ENCODE measurements at places on chromosomes 3 and 15. TPM values are rescaled to one million over a fixed set of nuclear protein-coding genes. Genes with fewer than 3 reads are reported as not detected.
A peak's percentile ranks its signal among the peaks of the same experiment; 100 is the strongest.

GRCh38 chr3:14907043-14907966 is 40.1 kb upstream of the NR2C2 start:
- no peak for DNase-seq

GRCh38 chr3:25719321-25719720 is 54.6 kb upstream of the TOP2B start:
- no peak for DNase-seq

ROPN1 gene
- total RNA-seq = not detected

CCR3 gene
- 1.9 TPM for total RNA-seq

DNA sequence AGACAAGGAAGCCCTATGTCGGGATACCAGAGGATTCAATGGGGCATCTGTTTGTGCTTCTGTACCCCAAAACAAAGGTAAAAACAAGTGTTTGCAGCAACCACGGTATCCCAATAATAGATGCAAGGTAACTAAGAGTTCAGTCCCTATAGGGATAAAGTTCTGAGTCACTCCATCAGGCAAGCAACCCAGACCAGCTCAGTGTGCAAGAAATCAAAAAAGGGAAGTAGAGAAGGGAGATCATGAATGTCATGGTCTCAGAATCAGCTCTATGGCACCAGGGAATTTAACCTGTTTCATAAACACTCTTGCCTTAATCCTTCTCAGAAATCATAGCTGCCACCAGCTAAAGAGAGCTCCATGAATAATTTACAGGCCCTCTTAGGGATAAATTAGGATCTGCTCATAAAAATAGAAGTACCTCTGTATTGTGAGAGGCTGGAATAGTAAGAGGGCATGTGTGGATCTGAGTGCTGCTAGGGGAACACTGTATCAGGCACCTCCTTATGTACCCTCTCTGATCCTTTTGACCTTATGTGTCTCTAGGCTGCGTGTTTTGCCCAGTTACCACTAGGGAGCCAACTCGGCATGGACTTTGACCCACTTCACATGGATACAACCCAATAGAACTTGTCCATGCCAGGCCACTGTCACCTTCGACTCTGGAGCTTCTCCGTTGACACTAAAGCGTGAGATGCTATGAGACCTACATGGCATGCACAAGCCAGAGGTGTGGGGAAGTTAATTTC is 754.6 kb downstream of the AGBL1 start:
- no peak for DNase-seq

GRCh38 chr3:187960820-187961219 is 193.1 kb upstream of the LPP start:
- no peak for DNase-seq

HGD gene
- 0.96 TPM for total RNA-seq

SLC27A2 gene
- total RNA-seq = 30.3 TPM

DNA sequence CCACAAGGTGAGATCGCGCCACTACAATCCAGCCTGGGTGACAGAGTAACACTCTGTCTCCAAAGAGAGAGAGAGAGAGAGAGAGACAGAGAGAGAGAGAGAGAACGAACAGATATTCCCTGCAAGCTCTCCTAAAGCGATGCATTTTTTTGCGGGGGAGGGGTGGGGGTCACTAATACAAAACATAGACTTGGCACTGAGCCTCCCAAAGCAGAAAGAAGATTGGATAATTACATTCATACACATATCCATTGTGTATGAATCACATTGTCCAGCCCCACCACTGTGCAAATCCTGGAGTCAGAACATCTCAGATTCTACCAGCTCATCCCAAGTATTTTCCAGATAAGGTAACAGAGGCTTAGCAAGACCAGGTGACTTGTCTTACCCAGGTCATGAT is 459.9 kb downstream of the MAGI1 start:
- no peak for DNase-seq

DNA sequence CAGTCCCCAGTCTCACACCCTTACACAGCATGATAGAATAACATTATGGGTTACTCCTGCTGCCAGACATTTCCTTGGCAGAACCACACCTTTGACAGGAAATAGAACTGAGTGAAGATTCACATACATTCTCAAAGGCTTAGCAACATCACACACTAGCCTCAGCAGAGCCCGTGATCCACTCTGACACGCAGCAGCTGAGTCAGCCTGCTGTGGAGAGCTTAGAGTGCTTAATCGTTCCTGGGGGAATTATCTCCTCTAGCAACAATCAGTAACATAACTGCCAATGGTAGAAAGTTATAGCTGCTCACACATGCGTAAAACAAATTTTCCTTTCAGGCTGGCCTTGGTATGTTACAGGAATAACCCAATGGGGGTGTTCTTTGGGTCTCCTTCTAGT is 382.1 kb downstream of the GAP43 start:
- no peak for DNase-seq

SUSD5 gene
- total RNA-seq = not detected

DNA sequence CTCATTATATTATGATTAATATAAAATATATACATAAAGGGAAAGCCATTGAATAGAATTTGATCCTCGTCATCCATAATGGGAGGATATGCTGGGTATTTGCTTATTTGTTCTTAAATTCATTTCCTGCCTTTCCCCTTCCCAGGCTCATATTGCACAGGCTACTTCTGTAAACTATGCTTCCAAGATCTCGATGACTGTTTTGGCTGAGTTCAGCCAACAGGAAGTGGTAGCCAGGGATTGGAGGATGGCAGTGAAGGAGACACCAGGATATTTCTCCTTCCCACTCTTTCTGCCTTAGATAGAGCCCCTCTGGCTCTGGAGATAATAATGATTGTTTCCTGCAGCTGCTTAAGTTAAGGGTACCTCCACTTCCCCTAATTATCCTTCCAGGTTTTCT is 44.3 kb upstream of the DYNC1LI1 start:
- no peak for DNase-seq

DNAH1 gene
- 21.8 TPM for total RNA-seq

GRCh38 chr3:152100491-152101132 is 168.1 kb upstream of the MBNL1 start:
- no peak for DNase-seq

DNA sequence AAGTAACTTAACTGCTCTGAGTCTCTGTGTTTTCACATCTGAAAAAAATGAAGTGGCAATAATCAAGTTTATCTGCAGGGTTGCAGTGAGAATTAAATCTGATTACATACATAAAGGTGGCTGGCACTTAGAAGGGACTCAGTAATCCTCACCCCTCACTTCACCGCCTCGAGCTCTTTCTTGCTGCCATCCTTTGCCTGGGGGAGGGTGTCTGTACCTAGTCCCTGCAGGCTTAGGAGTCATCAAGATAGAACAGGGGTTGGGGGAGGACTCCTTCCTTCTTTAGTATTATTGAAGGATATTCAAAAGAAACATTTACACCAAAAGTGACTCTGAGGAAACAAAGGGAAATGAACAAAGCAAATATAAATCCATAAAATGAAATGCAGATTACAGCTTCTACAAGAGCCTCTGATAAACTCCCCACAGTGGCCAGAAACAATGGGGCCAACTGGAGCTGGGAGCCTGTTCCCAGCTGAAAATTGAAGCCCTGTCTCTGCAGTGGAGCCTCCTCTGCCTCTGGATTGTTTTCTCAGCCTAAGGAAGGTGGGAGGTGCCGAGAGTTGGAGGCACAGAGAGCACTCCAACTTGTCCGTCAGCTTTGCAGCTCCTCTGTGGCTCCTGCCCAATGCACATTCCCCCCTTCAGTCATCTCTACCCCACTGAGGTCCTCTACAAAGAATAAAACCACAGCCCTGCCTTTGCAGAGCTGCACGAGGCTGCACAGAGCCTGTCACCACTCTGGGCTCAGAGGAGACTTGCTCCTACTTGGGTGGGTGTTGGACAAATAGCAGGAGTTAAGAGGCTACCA is 41.8 kb downstream of the CRYGS start:
- DNase-seq = no peak

POTEB2 gene
- total RNA-seq = not detected

NECTIN3 gene
- total RNA-seq = 8.9 TPM

DNA sequence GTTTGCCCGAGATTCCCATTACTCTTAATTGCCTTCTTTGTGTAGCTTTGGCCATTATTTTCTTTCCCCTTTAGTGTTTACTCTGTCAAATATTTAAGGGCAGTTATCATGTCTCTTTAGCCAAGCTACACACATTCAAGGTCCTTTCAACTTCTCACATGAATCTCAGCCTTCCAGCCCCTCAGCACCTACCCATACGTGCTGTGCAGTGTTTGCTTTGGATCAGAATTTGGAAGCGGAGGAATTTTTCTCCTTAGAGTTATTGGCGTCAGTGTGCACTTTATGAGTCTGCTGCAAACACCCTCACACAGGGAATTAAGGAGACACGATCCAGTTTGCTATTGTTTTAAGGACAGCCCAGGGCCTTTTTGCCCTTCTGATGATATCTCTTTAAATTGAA is 231.6 kb downstream of the CACNA2D3 start:
- DNase-seq = no peak

- peak; percentile 92 for DNase-seq
These were observed at the start of gene SCAPER for GRCh38 chr15:76905013-76905839. TSS of gene SCAPER (minus strand) at chr15:76905340. CDS start at chr15:76883817, 21,523 bp downstream.

GRCh38 chr3:7238565-7239295 is 377.8 kb downstream of the GRM7 start:
- no peak for DNase-seq

- DNase-seq = no peak
These were observed 410 bp downstream of the PRR23E start for GRCh38 chr3:127193341-127193740.

REC114 gene
- not detected for total RNA-seq

ZNF860 gene
- total RNA-seq = 0.13 TPM

GRCh38 chr3:45551214-45552010 is 43.1 kb upstream of the LIMD1 start:
- no peak for DNase-seq

GRCh38 chr3:77571971-77572715 is 532.2 kb downstream of the ROBO2 start:
- DNase-seq = no peak

DNA sequence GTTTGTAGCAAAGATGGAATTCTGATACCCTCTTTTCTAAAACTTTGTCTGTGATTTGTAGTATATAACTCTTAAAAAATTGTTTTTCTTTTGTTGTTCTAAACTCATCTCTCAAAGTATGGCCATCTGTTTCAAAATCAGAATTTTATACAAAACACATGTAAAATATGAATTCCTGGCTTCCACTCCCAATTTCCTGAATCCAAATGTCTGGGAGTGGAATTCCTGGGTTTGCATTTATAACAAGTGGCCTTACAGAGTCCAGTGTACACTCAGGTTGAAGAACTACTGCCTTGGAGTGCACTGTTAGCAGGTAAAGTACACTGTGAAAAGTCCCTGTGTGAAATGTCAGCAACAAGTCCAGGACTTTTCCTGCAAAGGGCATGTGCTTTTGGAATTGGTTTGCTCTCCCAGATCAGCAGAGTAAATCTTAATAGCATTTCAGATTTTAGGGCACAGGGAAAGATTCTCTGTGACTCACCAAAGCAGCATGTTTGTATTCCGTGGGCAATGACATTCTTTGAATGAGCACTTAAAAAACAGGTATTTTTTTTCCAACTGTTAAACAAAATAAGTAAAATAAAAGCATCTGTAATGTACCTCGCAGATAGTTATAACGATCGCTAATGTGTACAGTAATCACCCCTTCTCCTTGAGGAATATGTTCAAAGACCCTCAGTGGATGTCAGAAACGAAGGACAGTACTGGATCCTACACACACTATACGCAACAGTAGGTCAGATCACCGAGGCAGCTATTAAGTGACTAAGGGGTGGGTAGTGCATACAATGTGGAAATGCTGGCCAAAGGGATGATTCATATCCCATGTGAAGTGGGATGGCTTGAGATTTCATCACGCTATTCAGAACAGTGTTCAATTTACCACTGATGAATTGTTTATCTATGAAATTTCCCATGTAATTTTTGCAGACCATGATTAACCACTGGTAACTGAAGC is 2.0 kb upstream of the CLDN16 start:
- no peak for DNase-seq

DNA sequence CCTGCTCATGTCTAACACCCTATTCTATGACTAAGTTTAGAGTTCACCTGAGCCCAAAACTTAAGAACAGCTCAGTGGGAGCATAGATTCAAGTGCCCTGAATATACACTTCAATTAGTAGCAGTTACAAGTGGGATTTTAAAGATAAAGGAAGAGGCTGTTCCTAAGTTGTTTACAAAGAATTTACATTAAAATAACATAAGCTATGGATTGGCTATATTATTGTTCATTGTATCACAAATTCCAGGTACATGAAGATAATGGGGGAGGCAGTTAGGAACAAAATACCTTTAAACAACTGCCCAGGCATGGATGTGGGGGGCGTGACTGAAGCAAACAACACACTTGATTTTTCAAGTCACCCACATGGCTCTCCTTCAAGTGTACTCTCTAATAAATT is 52.7 kb downstream of the ROPN1B start:
- DNase-seq = no peak

DNA sequence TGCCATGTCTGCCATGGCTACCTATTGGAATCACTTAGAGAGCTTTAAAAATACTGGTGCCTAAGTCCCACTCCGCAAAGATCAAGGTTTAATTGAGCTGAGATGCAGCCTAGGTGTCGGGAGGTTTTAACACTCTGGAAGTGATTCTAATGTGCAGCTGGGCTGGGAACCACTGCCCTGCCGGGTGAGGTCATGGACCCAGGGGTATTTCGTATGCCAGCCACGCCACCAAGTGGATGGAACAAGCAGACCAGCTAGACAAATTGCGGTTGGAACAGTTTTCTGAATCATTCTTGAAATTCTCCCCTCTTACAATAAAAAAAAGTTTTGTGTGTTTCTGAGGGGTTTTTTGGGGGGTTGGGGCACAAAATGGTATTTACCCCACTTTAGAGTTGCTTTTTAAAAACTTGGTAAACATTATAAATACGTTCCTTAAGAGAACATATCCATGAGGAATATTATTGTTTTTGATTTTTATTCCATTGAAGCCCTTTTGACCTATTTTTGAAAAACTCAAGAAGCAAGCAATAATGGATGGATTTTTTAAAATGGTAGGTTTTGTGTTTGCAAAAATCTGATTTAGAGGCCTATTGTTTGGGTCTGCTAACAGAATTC is 66.2 kb upstream of the CSTA start:
- DNase-seq = peak; percentile 78

DNA sequence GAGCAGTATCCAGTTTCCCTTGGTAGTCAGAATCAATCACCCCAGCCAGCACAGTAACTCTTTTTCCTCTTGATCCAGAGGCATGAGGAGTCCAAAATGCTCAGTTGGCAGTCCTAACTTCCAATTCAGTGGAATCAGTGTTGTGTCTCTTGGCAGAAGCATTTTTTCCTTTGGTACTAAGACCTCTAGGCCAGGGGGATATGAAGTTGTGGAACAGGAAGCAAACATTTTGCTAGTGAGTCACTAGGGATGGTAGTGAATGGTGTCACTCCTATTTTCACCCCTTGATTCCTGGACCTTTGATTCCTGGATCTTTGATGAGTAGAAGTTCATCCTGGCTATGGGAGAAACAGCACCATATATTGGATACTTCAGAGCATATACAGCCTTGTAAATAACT is 70.5 kb upstream of the ALDH1A3 start:
- DNase-seq = no peak

SAMMSON gene
- not detected for total RNA-seq

LYSMD2 gene
- total RNA-seq = 14.9 TPM

EOGT gene
- total RNA-seq = 13.7 TPM

DNA sequence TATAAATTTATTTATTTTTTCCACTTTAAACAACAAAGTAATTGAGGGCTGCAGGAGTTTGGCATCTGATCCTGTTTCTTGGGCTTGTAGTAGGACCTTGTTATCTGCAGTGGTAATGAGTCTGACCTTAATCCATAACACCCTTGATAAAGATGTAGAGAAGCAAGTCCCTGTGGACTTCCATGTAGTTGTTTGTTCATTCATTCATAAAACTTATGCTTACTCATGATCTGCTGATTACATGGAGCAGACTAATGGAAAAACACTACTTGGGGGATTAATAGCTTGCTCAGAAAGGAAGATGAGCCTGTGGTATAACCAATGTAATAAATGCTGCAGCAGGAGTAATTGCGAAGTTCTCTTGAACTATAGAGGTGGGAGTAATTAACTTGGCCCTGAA is 271.5 kb upstream of the TBL1XR1 start:
- no peak for DNase-seq

All from activated CD4-positive, alpha-beta memory T cell treated with anti-CD3 and anti-CD28 coated beads, Interleukin-2, amount 10 ng/mL, durations not matched to agents 7 days and 5 days (primary cell).